Activated CD4-positive, alpha-beta T cell treated with anti-CD3 and anti-CD28 coated beads, Interleukin-2, amount 50 U/mL, for 1 hour (primary cell): ENCODE measurements at places on chromosomes 1 and 21.

- no peak for DNase-seq
Measured at GRCh38 chr1:26046246-26047095, 553 bp upstream of the SLC30A2 start.

DNA sequence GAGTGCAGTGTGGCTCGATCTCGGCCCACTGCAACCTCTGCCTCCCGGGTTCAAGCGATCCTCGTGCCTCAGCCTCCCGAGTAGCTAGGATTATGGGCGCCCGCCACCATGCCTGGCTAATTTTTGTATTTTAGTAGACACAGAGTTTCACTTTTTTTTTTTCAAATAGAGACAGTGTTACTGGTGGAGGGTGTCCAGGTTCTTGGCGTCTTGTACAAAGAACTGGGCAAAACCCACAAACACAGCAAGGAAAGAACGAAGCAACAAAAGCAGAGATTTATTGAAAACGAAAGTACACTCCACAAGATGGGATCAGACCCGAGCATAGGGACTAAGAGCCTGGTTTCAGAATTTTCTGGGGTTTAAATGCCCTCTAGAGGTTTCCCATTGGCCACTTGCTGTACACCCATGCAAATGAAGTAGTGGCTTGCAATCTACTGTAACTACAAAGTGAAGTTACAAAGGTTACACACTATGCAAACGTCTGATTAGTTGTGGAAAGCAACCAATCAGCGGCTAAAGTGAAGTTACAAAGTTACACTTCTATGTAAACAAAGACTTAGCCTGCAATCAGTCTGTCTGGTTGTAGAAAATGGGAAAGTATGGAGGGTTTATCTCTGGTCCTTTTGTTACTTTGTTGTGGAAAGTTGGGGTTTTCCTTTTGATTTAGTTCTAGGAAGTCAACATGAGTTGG lies 199.1 kb downstream of the DYRK1A start:
- no peak for DNase-seq

- no peak for DNase-seq
Measured at GRCh38 chr1:96416111-96416595, 305.4 kb upstream of the PTBP2 start.

- no peak for DNase-seq
Measured at GRCh38 chr1:157239936-157240335, 101.7 kb upstream of the ETV3 start.

DNA sequence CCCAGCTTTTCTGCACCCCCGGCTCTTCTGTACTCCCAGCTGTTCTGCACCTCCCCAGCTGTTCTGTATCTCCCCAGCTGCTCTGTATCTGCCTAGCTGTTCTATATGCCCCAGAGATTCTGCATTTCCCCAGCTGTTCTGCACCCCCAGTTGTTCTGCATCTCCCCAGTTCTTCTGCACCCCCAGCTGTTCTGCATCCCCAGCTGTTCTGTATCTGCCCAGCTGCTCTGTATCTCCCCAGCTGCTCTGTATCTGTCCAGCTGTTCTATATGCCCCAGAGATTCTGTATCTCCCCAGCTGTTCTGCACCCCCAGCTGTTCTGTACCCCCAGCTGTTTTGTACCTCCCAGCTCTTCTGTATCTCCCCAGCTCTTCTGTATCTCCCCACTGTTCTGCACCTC lies 41.1 kb downstream of the UMODL1 start:
- no peak for DNase-seq
